ENCODE measurements at places on chromosomes 7 and 10.

- DNase-seq = no peak
Measured at GRCh38 chr7:112286250-112287086, 80.0 kb downstream of the ZNF277 start.

GRCh38 chr10:125034675-125035074 is 92.8 kb downstream of the ZRANB1 start:
- DNase-seq = no peak

GRCh38 chr10:82953331-82953730 is 1078.3 kb downstream of the NRG3 start:
- no peak for DNase-seq

DNA sequence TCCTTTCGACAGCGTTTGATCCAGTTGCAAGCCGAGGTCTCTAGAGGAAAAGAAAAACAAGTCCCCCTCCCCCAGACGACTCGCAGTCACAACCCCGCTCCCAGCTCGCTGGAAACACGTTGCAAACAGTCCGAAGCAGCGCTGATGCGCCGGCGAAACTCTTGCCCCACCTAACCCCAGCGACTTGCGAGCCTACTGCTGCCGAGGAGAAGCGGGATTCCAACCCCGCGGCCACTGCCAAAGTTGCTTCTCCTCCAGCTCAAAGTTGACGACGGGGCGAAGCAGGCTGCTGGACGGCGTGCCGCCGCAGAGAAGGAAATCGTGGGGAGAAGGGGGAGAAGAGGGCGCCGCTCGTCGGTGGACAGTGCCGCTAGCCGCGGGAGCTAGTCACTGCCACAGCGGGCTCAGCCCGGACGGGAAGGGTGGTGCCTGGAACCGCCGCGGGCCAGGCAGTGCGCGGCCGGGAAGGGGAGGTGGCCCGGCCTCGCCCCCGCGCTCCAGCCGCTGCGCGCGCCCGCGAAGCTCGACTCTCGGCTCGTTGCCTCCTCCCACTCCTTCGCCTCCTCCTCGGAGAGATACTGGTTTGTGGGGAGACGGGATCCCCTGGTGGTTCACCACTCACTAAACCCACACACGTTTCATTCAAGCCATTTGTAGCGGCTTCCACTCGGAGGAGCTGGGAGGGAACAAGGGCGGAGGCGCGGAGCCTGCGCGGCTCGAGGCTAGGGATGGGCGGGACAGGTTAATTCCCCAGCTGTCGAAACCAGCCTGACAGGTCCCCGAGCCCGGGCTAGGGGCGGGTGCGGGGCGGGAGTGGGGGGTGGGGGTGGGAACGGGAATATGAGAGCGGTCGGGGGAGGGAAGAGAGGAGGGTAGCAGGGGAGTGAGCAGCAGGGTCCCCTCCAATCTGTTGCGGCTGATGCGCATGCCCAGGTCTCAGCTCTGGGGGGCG is at the start of gene GPR37:
GPR37 (minus strand) TSS at position 392 of the 952 bp plus-strand sequence. CDS start 816 bp downstream, outside the sequence.
- peak; percentile 51 for DNase-seq

DNA sequence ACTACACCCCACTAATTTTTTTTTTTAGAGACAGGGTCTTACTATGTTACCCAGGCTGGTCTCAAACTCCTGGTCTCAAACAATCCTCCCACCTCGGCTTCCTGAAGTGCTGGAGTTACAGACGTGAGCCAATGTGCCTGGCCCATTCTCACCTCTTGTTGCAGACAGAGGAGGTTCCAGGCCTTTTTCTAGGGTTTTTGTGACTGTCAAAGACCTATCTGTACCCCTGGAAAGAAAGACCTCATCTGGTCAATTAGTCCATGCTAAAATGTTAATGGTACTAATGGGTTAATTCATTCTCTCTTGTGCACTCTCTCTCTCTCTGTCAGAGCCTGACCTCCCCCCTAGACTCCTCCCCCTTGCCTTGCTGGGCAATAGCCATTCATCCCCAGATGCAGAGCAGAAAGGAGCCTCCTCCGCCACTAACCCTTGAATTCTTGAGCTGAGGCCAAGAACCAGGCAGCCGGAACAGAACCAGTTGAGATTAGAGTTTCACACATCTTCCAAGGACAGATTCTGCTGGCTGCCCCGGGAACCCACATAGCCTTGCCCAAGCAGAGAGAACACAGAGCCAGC is 209.7 kb downstream of the SKIDA1 start:
- peak; percentile 94 for DNase-seq

- DNase-seq = no peak
Measured at GRCh38 chr10:50648935-50649227, 25.1 kb upstream of the SGMS1 start.

DNA sequence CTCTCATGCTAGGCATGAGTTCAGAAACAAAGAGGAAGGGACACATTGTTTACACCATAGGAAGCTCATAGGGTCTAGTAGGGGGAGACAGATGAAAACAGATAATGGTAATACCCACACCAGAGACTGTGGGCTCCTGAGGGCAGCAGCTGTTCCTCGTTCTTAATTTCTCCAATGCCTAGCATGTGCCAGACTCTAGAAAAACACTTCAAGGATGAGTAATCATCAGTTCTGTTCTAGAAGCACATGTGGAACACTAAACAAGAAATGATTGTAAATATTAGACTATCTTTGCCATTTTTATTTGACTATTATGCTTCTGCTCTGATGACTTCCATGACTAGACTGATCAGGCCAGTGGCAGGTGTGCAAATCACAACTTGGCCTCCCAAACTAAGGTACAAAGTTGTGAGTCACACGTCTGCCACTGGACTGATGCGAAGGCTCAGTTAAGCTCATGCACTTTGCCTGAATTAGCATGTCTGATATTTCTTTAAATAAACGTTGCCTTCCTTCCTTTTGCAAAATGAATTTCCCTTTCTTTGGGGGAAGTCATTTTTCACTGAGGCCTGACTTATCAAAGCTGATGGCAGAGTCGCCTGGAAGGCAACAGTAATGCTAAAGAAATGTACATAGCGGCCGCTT is 89.2 kb upstream of the FGL2 start:
- no peak for DNase-seq

- no peak for DNase-seq
Measured at GRCh38 chr7:98995111-98995510, 116.8 kb downstream of the TRRAP start.
